Activated CD8-positive, alpha-beta memory T cell treated with anti-CD3 and anti-CD28 coated beads for 48 hours (primary cell): ENCODE measurements at places on chromosomes 16 and 17.

DNA sequence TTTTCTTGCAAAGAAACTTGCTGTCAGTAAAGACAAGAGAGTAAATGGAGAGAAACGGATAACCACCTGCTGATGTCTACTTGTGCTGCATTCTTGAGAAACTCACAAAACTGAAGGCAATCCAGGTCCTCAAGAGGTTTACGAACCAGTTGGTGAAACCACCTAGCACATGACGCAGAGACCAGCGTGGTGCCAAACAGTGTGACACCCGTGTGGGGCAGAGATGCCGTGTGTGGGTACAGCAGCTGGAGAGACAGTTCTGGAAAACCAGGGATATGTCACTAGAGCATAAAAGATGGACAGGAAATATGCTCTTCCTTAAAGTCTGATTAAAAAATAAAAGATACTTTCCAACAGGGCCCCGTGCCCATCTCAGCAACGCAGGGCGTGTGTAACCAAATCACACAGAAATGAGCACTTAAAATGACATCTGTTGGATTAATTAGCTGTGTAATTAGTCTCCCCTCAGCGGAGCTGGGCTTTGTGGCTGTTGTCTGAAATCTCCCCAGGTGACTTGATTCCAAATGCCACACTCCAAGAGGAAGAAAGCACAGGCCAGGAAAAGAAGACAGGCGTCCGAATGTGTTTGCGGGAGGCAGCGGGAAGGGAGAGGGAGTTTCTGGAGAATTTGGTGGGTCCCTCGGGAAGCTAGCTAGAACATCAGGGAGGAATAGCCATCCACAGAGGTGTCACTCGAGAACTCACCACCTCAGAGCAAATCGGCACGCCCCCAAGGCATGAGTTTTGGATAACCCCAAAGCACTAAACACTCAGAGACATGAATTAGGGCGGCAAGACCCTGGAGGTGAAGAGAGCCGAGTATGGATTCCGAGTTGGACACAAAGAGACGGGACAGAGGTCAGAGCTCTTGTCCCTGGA, 109.8 kb downstream of the ZFHX3 start:
- DNase-seq: no peak

DNA sequence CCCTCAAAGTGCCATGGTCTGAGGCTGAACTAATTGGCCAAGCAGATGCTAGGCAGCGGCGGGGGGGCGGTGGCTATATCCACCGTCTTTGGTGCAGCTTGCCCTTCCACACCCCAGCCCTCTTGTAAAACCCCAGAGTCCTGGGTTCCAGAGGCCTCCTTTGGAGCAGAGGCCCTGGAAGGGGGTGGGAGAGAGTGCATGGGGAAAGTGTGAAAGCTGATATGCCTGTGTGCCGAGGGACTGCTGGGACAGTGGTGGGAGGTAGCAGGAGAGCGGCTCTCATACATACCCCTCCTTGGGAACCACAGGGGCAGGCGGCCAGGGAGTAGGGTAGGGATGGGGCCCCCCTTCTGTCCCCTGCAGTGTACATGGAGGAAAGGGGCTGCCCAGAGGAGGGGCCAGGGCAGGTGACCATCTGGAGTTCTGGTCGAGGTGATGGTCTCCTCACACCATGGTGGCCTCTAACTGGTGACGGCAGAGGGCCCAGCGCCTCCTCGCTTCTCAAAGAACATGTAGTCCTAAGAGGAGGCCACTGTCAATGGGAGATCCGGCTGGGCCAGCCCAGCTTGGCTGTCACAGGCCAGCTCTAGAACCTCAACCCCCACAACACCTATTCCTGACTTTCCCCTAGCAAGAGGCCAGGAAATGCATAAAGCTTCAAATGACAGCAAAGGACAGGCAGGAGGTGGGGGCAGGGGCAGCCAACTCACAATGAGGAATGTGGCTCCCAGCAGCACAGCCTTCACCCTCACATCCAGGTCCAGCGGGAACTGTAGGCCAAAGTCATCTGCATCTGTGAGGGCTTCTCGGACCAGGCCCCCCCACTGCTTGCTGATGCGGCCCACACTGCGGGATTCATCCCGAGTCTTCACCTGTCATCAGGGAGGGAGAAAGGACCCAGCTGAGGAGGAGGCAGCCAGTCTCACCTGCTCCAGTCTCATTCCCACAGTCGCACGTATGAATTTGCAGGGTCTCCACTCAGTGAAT, 4.1 kb downstream of the PLSCR3 start:
- no peak for DNase-seq

GRCh38 chr17:64938290-64938689, 19.0 kb upstream of the LRRC37A3 start:
- DNase-seq: no peak

GRCh38 chr17:73103641-73104335, 11.3 kb upstream of the SLC39A11 start:
- no peak for DNase-seq

DNA sequence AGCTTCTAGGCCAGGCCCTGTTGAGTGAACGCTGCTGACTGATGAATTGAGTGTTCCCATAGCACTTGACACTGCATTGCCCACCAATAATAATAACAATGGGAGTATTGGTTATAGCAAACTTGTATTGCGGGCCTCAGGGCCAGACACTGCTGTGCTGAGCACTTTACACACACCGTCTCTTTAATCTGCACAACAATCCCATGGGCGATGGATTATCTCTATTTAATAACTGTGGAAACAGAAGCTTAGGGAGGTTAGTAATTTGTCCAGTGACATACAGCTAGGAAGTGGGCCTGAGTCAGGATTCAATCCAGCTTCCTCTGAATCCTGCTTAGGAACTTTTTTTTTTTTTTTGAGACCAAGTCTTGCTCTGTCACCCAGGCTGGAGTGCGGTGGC, 11.2 kb downstream of the ARHGAP23 start:
- no peak for DNase-seq

- no peak for DNase-seq
These were observed 5.8 kb downstream of the SOCS1 start for GRCh38 chr16:11250091-11250785.
